NCI-H1694 treated with DMSO at 0.1 percent for 48 hours (cell line): ENCODE measurements at places on chromosomes 6 and 20.

DNA sequence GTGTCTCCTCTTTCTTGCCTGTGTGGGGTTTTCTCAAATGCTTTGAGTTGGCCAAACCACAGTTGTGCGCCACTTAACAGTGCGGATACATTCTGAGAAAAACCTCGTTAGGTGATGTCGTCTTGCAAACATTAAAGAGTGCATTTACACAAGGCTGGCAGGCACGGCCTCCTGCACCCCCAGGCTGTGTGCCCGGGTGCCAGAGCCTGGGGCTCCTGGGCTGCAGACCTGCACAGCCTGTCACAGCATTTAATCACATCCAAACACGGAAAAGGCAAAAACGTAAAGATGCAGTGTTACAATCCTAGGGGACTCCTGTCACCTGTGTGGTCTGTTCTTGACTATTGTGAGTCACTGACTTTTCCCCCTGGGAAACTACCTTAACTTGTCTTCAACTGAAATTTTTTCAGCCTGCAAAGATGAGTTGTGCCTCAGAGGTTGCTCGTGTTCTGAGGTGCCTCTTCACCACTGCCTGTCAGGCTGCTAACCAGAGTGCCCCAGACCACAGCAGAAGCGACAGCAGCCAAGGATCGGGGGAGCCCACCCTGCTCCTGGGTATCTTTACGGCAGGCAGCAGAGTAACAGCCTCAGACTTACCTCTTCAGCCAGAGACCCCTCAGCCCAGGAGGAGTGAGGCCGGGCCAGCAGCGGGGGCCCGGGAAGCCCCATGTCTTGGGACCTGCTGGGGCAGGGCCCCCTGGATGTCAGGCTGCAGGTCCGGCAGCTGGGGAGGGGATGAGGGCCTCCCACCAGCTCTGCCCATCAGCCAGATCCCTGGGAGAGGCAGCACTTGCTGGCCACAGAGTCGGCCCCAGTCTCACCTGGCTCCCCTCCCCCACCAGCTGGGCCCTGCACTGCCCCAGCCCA, 683 bp upstream of the C20orf204 start:
- no peak for DNase-seq

DNA sequence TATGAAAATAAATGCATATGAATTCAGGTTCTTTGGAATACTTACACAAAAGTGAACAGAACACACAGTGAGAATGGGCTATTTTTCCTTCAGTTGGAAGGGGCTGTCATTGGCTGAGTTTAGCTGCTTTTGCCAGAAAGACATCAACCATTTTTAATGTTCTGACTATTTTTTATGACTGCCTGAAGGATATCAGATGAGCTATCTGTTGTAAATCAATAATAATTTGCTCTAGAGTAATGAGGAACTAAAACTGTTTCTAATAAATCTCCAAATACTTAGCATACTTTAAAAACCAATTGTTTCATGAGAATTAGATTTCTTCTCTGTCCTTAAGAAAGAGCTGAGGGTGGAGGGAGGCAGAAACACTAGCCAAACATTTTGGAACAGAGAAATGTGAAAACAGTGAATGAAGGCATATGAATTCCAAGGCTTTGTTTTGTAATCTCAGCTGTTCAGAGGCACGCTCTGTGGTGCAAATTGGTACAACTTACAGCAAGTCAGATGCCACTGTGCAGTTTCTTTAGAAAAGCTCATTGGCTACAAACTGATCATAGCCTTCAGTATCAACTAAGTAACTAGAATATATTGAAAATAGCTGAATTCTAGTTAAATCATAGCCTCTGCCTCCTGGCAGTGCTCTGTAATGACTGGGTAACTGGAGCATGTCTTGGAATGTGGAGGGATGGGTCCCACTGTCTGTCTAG, 228.9 kb upstream of the JAG1 start:
- no peak for DNase-seq

GRCh38 chr6:160837146-160837545, 135.1 kb downstream of the PLG start:
- no peak for DNase-seq

GRCh38 chr6:153966001-153966400, 73.0 kb upstream of the OPRM1 start:
- DNase-seq, result no peak

- DNase-seq, result no peak
Observed at GRCh38 chr6:160912411-160912810, 79.2 kb upstream of the MAP3K4 start.

DNA sequence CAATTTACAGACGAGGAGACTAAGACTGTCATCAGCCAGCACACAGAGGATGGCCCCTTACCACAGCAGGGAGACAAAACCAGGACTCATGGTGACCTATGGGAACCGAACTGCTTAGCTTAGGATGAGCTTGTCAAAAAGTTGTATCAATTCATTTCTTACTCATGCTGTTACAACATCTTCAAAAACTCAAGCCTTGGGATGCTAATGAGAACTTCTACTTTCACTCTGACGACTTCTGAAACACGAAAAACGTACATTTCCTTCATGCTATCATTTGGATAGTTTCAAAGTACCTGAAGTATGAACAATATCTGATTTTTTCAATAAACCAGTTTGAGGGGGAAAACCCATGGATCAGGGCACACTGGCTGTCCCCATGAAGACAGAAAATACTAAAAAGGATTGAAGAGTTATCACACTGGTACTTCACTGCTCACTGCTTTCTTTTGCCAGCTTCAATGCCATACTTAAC, 31.9 kb downstream of the HIVEP2 start:
- no peak for DNase-seq

DNA sequence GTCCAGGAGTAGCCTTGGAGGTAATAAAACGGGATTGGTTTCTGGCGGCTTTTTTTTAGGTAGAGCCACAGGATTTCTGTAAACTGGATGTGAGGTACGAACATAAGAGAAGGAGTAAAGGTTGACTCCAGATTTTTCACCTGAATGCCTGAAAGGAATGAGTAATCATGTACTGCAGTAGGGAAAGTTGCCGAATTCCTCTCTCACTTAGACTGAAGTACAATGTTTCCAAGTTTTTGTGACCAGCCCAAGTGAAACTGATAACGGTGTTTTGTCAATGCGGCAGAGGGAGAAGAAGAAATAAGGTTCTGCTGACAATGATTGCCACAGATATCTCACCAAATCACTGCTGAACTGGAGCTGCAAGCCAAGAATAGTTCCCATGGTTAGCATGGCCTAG, 75.0 kb downstream of the VTA1 start:
- DNase-seq, result no peak

DNA sequence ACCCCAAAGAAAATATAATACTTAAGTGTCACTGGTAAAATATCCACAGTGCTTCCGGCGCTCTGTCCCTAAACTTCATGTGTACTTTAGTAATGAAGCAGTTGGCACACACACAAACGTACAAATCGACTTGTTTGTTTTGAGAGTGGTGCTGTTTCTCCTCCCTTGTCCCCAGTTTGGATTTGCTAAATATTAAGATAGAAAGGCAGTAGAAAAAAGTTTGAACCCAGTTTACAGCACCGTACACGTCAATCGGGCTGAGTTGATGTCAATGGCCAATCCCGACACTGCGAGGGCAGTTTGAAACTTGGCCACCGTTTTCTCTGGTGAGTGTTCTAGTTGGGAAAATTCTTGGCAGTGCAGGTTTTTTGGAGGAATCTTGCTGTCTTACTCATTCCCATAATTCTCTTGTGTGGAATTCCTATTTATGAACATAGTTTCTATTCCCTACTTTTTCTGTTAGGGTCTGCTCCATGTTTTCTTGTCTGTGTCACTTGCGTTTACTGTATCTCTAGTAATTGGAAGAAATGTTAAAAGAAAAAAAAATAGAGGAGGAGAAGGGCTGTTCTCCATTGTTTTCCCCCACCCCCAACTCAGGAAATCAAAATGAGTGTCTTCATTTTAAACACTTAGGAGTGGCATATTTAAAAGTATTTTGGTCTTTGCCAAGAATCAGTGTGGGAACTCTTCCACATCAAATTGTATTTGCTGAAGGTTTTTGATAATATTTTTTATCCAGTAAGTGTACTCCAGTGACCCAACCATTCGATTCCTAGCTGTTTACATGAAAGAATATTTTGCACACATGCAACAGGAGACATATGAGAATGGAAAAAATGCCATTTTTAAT, 72.3 kb downstream of the OR2B2 start:
- DNase-seq, result no peak

- no peak for DNase-seq
Observed at GRCh38 chr6:39228111-39228971, 934 bp downstream of the KCNK5 start.

DNA sequence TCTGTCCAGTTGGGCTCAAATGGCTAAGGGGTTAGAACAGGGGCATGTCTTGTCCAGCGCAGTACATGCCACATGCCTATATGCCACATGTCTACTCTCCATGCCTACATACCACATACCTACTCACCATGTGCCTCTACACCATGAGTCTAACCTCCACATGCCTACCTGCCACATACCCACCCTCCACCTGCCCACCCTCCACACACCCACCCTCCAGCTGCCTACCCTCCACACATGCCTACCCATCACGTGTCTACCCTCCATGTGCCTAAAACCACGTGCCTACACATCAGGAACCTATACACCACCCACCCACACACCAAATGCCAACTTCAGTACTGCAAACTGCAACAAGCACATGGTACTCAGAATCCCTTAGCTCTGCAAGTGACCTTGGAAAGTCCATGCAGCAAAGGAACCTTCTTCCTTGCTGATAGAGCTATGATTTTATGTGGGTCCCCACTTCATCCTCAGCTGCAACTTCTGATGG, 113.0 kb upstream of the CST7 start:
- no peak for DNase-seq

DNA sequence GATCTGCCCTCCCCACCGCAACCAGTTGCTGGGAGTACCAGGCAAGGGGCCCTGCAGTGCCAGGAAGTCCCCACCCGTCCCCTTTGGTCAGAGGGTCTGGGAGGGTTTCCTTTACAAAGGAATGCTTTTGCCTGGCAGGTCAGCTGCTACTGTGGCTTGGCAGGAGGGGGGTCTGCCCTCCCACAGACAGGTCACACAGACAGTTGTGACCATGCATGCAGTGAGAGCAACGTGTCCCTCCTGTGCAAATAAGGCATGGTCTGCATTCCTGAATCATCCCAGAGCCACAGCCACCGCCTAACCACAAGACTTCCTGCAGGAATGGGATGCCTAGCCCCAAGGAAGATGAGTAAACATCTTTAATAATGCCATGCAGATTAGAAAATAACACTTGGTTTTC, 439 bp upstream of the F13A1 start:
- no peak for DNase-seq

GRCh38 chr6:89310929-89311328, 4.2 kb downstream of the GABRR2 start:
- no peak for DNase-seq

DNA sequence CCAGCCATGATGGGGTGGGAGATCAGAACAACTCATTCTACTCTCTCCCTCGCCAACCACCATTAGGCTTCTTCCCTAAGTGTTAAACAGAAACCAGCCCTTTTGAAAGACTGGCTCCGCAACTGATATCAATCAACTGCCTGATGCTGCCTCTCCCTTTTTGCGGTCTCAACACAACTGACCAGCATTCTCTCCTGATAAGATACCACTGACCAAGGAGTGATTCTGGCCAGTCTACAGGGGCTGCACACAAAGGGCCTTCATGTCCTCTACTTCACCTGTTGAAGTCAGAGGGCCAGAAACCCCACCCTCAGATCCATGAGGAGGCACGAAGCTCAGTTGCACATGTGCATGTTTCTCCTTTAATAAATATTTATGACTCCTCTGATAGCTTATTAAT, 145.1 kb downstream of the CD24 start:
- no peak for DNase-seq

DNA sequence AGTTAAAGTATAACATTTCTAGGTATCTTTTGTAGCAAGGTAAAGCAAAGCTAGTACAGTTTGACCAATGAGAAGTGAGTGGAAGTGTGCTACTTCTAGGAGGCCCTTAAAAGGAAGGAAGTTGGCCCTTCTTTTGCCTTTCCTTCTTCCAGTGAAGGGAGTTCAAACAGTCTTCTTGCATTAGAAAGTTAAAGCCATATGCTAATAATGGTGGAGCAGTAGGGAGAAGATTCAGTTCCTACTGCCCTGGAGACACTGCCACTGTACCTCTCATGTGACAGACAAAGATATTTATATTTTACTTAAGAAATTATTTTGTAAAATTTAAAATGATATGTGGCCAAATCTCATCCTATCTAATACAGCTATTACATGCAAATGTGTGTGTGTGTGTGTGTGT, 26.0 kb upstream of the RCAN2 start:
- no peak for DNase-seq

- no peak for DNase-seq
Observed at GRCh38 chr20:4490045-4490444, 231.7 kb upstream of the PRND start.

GRCh38 chr6:164749221-164750064, 560.0 kb downstream of the C6orf118 start:
- no peak for DNase-seq

DNA sequence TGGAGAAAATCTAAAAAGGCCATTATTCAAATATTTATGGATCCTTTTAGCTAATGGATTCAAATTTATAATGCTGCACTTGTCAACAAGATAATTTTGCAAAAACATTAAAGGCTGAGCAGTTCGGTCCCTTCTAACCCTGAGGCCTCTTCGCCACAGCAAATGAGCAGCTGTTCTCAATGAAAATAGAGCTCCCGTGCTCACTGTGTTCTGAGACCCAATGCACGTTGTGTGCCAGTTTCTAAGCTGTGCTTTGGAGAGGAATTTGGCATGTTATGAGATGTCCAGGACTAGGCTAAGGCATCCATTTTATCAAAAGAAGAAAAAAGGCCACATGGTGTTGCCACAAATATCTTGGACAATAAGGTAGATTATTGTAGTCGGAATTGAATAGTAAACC, 220.1 kb upstream of the TSHZ2 start:
- DNase-seq, result no peak

DNA sequence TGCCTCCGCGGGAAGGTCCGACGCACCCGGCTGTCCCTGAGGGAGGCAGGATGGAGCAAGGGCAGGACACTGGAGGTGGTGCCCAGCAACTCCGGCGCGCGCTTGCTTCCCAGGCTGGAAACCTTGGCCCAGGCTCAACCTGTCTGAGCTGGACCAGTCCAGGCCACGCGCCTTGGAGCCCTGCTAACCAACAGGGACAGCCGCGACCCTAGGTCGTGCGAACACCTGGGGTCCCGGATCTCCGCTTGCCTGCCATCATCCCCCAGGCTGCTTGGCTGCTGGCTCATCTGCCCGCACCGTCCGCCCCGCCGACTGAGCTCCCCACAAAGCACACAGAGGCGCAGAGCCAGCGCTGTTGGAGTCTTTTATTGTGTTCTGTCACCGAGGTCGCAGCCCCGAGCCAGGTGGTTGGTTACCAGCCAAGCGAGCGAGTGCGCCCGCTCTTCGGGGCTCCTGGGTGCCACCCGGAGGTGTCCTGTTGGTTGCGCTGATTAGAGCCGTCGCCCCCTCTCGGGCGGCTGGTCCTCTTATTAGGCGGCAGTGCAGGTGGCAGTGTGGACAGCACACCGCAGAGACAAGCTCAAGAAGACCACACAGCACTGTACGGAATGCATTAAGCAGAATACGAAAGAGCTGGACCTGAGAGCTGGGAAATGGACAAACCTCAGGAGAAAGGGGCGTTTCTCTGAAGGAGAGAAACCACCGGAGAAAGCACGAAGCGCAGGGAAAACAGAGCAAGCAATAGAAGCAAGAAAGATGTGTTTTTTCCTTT, 3.8 kb downstream of the COL12A1 start:
- DNase-seq, result no peak

- DNase-seq, result no peak
Observed at GRCh38 chr6:127392301-127392700, 48.9 kb upstream of the ECHDC1 start.

GRCh38 chr20:16081421-16081820, 491.8 kb downstream of the KIF16B start:
- no peak for DNase-seq
